ENCODE measurements at places on chromosomes 12 and 14.

DNA sequence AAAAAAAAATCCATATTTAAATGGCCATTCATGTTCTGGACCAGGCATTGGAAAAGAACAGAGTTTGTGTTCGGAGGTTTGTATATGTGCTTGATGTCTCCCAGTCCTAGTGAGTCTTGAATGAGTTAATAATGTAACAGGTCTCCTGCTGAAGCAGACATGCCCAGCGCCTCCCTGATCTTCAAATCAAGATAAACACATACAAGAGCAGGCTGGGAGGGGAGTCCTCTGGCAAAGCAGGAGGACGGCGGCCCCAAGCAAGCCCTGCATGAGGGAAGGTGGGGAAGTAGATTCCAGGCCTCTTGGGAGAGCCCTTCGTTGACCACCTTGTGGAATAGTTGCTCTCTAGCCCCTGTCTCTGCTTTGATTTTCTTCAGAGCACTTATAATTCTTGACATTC lies 156.3 kb downstream of the ZFP36L1 start:
- DNase-seq, result no peak

GRCh38 chr12:20374795-20375194 lies 6.5 kb downstream of the PDE3A start:
- DNase-seq, result no peak

DNA sequence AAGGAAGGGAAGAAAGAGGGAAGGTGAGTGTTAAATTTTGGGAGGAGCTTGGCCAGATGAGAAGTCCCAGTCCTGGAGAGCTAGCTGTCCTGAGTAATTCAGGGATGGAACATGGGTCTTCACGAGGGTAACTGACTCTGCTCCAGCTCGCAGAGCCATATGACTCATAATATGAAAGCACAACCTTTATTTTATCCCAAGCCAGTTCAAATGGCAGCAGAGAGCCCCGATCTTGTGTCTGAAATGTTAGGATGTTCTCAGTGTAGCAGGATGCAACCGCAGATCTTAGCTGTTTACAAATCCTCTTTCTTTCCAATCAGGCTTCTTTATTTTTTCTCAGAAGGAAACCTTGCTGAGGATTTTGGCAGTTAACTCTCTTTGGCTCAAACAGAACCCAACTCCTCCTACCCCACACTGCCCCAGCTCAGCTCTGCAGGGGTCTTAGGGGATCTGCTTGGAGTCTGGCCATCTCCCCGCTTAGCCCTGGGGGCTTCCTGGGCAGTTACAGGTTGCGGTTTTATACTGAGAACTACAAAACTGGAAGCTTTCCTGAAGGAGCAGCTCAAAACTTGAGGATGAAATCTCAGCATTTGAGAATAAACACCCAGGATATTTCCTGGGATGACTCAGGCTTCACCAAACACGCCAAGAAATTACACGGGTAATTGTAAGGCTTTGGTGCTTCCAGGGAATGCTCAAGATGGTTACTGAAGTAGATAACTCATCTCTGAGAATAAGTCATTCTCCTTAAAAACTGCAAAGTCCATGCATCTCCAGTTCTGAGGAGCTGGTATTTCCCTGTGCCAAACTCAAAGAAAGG lies 92.5 kb downstream of the VCPKMT start:
- no peak for DNase-seq

- no peak for DNase-seq
Observed at GRCh38 chr14:47660158-47660557, 15.2 kb downstream of the MDGA2 start.

- DNase-seq, result no peak
Observed at GRCh38 chr12:129556082-129556481, 347.7 kb downstream of the TMEM132D start.

DNA sequence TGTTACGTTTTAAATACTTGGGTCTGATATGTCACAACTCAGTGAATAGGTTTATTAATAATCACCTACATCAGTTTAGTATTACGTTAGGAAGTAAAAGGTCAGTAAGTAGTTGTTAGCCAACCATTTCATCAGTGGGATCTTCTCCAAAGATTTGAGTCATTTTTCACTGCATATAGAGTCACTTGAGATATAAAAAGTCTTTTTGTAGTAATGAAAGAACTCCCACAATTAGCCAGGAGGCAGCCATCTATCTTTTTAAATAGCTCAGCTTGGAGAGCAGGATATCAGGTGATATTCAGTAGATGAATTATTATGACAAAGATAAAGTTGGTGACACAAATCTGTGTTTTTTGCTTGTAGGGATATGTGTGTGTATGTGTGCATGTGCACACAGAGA lies 309.3 kb downstream of the PDZRN4 start:
- no peak for DNase-seq

- DNase-seq, result no peak
Observed at GRCh38 chr12:127881371-127882140, 385.4 kb upstream of the TMEM132C start.

DNA sequence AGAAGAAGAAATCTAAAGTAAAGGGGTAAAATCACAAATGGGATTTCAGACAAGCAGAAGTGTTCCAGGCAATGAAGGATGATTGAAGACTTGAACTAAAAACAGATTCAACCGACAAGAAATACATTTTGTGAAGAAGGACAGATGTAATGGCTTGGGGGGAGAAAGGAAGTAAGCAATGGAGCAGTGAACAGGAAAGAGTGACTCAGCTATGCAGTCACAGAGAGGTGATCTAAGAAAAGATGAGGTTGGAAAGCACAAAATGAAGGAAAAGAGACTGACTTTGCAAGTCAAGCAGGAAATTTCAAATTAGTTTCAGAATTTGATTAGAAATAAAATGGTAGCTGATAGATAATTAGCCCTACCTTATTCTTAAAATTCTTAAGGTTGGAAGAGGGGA lies 66.5 kb downstream of the PUS7L start:
- DNase-seq, result no peak

GRCh38 chr14:102218688-102219087 lies 79.0 kb downstream of the WDR20 start:
- no peak for DNase-seq

DNA sequence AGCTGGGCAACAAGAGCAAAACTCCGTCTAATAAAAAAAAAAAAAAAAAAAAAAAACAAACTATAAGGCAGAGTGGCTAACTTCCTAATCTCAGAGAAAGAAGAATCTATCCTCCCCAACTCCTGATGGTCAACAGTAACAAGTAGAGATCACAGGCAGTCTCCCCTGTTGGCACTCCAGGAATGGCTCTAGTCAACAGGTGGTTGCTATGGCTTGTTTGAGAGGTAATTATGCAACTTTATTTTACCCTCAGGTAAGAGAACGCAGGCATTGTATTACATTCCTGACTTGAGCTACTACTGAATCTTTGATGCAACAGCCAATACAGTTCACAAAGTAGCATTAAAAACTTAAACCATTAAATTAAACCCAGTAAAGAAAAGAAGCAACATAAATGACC lies 180.3 kb downstream of the DICER1 start:
- DNase-seq, result no peak

GRCh38 chr14:82182646-82183045 lies 649.0 kb upstream of the SEL1L start:
- no peak for DNase-seq

- no peak for DNase-seq
Observed at GRCh38 chr14:53900499-53900898, 56.1 kb downstream of the BMP4 start.

GRCh38 chr12:53005215-53005985 lies 856 bp upstream of the EIF4B start:
- peak; percentile 14 for DNase-seq

DNA sequence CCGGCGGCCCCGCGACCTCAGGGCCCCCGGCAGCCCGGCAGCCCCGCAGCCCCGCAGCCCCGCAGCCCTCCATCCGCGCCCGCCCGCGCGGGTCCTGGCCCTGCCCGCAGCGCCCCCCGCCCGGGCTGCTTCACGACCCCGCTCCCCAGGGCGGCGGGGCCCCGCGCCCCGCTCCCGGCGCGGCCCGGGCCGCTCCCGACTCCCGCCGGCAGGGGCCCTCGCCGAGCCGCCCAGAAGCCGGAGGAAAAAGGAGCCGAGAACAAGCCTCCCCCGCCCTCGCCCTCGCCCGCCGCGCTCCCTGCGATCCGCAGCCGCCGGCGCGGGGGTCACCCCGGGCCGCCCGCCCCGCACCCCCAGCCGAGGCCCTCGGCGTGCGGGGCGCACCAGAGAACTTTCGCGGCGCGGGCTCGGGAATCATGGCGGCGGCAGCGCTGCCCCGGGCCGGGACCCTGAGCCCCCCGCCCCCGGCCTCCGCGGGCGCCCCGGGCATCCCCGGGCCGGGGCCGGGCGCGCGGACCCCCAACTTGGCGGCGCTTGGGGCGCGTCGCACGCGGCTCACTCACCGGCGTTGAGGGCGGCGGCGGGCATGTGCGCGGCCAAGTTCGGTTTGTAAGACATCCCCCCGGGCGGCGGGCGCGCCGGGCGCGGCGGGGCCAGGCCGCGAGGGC lies 521 bp downstream of the CDK2AP1 start:
- DNase-seq, result peak; percentile 87

DNA sequence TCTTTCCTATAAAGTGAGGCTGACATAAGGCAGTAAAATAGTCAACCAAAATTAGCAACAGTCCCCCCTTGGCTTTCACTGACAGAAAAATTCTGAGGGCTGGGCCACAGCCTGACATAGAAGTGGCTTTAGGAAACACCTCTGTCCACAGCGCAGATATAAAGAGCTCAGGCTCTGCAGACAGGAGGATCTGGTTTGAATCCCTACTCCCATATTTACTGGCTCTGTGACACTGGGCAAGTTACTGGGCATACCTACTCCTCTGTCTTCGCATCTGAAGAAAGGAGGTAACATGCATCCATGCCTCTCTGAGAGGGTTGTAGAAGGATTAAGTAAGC lies 95.3 kb downstream of the STXBP6 start:
- DNase-seq, result no peak

DNA sequence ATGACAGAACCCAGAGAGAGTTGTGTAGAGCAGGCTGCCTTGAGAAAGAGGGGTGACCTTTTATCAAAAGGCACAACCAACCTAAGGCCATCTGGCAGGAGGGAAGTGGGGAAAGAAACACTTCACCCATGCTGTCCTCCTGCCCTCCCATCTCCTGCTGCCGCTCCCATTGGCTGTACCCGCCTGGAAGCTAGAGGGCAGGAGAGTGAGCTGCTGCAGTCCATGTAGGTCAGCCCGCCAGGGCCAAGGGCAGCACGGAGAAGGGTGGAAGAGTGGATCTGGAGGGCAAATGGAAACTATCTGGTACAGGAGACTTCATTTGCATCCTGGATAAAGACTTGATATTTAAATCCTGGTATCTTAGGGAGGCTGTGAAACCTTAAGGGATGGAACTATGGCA lies 11.5 kb upstream of the CABP1 start:
- DNase-seq, result no peak

GRCh38 chr14:99410019-99410418 lies 70.6 kb downstream of the SETD3 start:
- no peak for DNase-seq

GRCh38 chr14:24273422-24273998 lies 2.1 kb upstream of the RABGGTA start:
- no peak for DNase-seq

GRCh38 chr12:100331871-100332270 lies 25.0 kb upstream of the SLC17A8 start:
- no peak for DNase-seq

- DNase-seq, result no peak
Observed at GRCh38 chr12:89529738-89530137, 3.9 kb upstream of the POC1B start.

- no peak for DNase-seq
Observed at GRCh38 chr12:108842361-108842760, 15.0 kb downstream of the SSH1 start.

GRCh38 chr12:97642911-97643310 lies 180.3 kb downstream of the RMST start:
- DNase-seq, result no peak

DNA sequence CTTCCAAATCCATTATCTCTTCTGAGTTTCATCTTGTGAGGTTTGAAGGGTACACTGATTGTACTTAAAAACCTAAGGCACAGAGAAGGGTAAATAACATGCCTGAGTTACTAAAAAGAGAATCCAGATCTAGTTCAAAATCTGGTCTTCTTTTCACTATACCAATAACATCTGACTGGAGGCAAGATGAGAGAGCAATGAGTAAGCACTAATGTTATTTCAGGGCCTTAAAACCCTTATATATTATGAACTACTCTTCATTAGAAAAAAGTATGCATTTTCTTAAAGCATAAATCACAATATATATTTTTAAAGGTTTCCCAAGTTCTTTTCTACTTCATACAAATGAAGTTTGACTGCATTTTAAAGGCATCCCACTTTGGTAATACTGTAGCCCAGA lies 60.2 kb downstream of the GXYLT1 start:
- DNase-seq, result no peak

DNA sequence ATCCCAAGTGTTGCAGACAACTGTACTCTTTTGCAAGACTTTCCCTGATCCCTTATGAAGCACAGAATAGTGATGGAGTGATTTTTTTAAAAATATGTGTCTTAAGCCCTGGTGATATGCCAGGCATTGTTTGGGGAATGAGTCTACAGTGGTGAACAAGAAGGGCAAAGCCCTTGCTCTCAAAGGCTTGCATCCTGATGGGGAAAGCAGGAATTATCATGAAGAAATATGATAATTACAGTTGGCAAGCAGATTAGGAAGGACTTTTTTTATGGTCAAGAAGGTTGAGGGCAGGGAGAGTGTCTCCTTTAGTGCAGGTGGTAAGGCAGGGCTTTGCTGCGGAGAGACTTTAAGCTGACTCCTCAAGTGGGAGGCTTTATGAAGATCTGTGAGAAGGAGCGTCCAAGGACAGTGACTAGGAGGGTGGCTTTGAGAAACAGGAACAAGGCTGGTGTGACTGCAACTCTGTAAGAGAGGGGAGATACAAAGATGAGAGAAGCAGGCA lies 100.2 kb downstream of the SYNE2 start:
- no peak for DNase-seq

- no peak for DNase-seq
Observed at GRCh38 chr12:122834104-122834920, 945 bp upstream of the HIP1R start.

- no peak for DNase-seq
Observed at GRCh38 chr12:82008251-82008650, 249.1 kb upstream of the PPFIA2 start.

DNA sequence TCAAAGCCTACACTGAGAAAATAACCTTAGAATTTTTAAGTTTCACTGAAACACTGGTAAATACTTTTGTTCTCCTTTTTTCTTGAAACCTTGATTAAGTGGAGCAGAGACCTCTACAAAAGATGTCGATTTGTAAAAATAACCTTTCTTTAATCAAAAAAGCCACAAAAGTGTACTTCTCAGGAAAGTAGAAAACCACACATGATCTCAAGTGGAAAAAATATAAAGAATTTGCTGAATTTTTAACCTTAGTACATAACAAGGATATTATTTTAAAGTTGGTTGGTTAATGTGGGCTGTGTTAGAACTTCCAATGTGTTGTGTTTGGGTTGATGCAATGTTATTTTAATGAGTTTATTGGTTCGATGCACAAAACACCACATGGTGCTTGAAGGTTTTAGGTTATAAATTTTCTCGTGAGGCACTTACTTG lies 8.6 kb downstream of the LGR5 start:
- DNase-seq, result no peak

All from activated CD4-positive, alpha-beta T cell treated with anti-CD3 and anti-CD28 coated beads for 48 hours (primary cell).